Fibroblast of skin of back (primary cell): ENCODE measurements at places on chromosomes 1 and 21.
A peak's percentile ranks its signal among the peaks of the same experiment; 100 is the strongest.

DNA sequence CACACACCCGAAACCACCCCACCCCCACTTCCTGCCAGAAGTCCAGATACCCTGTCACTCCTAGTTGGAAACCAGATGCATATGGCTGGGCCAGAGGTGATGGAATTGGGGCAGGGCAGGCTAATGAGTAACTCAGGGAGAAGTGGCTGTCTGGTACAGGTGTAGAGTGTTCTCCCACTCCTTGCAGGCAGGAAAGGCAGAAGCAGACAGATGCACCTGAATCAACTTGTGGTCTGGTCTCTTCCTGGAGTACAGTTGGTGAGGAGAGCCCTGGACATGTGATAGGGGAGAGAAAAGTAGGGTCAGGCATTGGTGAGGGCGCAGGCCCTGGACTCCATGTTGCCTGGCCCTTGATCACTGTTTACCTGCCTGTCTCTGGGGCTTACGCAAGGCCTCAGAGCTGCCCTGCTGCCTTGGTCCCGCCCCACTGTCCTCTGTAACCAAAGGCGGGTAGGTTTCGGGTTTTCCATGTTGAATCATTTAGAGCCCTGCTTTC, 2.5 kb downstream of the CGN start:
- DNase-seq, result no peak

- DNase-seq, result no peak
Measured at GRCh38 chr1:214012418-214012817, 24.6 kb downstream of the PROX1 start.

GRCh38 chr1:203743091-203743571, 21.9 kb upstream of the LAX1 start:
- no peak for DNase-seq

- DNase-seq, result peak; percentile 66
Measured at GRCh38 chr1:117142200-117142599, 20.7 kb upstream of the TRIM45 start.

GRCh38 chr1:58883037-58883887, 99.4 kb upstream of the JUN start:
- DNase-seq, result peak; percentile 91

GRCh38 chr1:50333595-50333974, 89.7 kb downstream of the DMRTA2 start:
- peak; percentile 30 for DNase-seq

DNA sequence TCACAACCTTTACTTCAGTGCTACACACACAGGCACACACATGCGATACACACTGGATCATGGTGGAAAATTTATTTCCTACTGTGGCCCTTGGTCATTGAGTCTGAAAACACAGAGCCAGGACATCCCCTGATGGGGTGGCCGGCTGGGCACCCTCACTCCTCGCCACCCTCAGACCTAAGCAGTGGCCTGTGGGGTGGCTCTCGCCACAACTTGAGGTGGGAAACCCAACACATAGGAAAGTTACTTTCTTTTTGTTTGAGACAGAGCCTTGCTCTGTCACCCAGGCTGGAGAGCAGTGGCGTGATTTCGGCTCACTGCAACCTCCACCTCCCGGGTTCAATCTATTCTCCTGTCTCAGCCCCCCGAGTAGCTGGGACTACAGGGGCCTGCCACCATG, 19.4 kb downstream of the CRYAA start:
- DNase-seq, result no peak

DNA sequence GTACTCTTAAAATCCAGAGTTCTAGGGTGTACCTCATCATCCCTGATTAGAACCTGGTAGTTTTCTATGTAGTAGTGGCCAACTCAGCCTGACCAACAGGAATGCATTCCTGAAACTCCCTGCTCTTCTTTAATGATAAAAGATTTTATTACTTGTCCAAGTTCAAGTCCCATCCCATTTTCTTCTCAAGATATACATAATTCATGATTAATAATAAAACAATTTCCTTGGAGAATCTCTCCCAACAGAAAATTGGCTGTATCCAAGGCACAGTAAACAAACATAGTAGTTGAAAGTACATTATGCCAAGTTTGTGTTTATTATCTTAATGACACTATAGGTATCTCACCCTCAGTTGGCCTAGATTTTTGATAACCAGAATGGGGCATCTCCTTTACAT, 714.1 kb upstream of the ADAMTS5 start:
- DNase-seq, result peak; percentile 67

DNA sequence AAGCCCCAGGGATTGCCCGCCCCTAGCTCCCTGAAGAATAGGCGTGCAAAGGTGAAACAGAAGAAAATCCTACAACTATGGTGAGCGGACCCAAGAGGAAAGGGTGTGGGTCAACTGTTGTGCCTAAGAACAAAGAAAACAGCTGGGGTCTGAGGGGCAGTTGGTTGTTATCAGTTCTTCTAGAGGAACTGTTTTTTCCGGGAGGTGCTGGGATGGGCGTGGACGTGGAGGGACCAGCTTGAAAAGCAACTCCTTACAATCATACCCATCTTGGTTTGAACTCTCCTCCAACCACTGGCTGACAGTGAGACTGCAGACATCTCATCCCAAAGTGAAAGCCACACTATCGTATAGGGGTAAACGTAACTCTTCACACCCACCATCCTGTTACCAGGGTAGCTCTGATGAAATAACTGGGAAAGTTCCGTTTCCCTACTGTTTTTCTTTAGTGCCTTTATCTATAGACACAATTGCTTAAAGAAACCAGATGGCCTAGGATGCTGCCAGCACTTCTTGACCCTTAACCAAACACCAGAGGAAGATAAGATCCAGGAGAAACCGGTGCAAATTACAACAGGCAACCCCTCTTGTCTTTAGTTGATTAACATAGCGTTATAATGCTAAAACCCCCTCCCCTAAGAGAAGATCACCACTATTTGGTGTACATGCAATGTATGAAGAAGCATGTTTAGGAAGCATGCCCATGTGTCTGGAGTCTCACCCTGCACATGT, 25.6 kb upstream of the FAM89A start:
- DNase-seq, result no peak

- DNase-seq, result peak; percentile 77
Measured at GRCh38 chr1:154445040-154445472, 39.9 kb downstream of the IL6R start.

- no peak for DNase-seq
Measured at GRCh38 chr1:58422436-58422835, 124.1 kb downstream of the OMA1 start.

GRCh38 chr1:31571340-31572295, 4.7 kb upstream of the TINAGL1 start:
- DNase-seq, result no peak

- no peak for DNase-seq
Measured at GRCh38 chr1:59098655-59099054, 198.2 kb upstream of the FGGY start.

DNA sequence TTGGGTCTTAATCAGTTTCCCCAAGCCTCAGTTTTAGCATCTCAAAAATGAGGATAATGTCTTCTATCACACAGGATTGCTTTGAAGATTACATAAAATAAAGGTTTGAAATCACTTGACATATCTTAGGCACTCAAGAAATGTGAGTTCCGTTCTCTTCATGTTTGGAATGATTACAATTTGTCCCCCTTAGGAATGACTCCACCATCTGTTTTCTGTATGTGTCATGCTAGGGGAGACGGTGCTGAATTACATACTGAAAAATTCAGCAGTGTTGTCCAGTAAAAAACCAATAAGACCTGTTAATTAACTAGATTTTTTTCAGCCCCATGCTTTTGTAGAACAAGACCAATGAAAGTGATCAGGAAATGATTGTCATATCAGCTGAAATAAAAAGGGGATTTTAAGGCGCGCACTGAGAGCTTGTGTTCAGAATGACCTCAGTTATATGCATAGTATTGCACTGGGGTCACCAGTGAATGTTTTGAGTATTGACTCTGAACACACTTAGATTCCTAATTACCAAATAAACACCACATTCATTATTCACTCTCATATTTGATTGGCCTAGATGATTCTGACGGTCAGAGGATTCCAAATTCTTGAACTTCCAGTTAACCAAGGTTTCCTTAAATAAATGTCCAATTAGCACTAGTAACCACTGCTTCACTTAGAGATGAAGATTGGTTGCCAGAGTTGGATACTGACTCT, 114.5 kb upstream of the KCNK2 start:
- peak; percentile 88 for DNase-seq

- no peak for DNase-seq
Measured at GRCh38 chr1:41574842-41575241, 90.4 kb upstream of the EDN2 start.

DNA sequence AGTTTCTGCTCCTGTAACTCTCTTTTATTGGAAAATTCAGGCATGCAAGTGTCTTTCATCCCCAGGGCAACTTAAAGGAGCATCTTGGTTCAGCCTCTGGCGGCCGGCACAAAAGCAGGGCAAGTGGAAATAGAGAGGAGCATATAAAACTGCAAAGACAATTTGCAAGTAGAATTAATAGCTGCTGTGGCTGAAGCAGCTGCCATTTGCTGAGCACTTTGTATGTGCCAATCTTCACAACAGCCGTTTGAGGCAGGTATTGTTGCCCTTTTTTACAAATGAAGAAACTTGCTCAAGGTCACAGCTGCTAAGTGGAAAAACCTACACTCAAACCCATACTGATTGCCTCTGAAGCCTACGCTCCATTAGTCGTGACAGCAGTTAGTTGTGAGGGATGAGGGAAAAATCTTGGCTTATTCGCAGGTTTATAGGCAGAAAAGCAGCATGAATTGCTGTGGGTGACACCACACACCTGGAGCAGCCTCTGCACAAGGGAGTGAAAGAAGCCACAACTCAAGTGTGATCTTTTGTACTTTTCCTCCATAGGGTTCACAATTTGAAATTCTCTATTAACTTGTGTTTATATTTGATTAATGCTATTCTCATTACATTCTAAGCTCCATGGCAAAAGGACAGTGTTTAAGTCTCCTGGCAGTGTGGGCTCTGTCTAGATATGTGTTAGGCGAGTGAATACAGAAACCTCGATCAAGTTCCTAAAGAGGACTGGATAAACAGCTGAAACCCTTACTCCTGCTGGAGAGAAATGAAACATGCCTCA, 99.0 kb upstream of the BEND5 start:
- DNase-seq, result no peak

DNA sequence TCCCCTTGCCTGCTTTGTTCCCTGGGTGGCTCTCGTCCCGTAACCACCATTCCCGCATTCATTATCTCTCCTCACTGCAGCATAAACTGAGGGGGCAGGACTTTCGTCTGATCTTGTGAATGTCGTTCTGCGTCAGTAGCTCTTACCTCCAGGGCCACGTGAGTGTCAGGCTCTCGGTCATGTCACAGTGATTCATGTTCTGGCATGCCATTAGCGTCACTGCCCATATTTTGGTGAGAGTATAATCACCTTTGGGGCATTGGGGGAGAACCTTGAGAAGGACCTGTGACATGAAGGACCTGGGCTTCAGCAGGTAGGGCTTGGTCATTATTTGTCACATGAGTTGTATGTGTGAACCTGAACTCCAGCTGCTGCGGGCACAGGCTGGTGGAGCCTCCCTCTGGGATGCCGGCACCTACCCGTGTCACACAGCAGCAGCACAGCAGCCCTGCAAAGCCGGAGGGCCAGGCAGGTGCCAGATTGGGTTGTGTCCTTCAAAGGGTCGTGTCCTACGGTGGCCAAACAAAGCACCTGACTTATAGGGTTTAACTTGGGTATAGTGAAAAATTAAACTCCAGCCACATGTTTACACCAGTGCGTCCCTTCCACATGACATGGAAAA, 68.5 kb downstream of the BACE2 start:
- DNase-seq, result no peak

DNA sequence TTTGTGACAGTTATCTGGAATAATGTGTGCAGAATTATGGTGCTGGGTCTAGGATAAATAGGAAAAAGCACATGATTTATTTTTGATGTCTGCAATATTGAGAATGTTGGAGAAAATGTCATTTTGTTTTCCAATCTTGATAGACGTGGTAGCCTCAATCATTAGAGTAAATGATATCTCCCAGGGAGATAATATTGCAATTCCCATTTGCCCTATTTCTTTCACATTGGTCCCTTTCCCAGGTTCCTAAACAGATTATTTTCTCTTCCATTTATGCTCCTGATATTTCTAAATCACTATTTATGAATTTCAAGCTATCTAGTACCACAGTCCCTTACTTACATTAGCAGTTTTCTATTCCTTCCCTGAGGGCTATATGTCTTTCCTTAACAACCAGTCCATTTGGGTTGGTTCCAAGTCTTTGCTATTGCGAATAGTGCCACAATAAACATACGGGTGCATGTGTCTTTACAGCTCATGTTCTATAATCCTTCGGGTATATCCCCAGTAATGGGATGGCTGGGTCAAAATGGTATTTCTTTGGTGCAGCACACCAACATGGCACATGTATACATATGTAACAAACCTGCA, 447.3 kb downstream of the PLA2G4A start:
- DNase-seq, result no peak

- no peak for DNase-seq
Measured at GRCh38 chr1:66388913-66389312, 145.0 kb upstream of the SGIP1 start.

DNA sequence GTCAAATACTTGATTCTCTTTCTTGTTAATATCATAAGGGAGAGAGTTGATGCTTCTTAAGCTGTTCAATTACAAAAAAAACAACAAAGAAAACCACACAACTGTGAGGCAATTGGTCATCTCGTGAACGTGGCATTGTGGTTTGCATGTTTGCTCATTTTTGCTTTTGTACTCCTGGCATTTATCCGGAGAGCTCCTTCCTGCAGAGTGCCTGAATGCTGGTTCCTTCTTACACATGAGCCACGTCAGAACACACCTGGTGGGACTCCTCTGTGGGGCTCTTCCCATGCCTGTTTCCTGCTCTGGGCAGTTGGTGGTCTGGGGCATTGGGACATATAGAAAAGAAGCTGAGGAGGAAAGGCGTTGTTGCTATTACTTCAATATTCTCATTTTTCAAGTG, 25.7 kb downstream of the KCNK1 start:
- no peak for DNase-seq

- DNase-seq, result no peak
Measured at GRCh38 chr1:8419861-8420260, 101.9 kb downstream of the SLC45A1 start.

GRCh38 chr1:89555550-89555949, 30.9 kb downstream of the LRRC8B start:
- no peak for DNase-seq

GRCh38 chr1:245406426-245406825, 251.6 kb downstream of the KIF26B start:
- DNase-seq, result no peak

DNA sequence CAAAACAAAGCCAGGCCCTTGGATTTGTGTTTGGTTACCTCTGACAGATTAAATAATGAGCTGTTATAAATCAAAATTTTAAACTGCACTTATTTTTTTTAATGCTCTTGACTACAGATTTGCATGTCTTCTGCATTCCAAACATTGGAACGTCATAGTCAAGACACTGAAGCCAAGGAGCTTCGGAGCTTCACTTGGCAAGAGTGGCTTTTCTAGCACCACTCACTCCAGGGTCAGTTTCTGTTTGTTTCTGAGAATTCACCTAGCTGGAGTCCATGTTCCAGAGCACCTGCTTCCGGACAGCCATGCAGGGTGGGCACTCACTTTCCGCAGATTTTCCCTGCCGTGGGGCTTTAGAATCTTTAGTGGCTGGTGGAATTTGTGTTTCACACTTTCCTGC, 202.9 kb downstream of the ZP4 start:
- DNase-seq, result no peak
